ENCODE measurements at places on chromosomes 7 and 10.

- no peak for DNase-seq
These were observed 125.3 kb downstream of the CHCHD3 start for GRCh38 chr7:132956556-132956955.

DNA sequence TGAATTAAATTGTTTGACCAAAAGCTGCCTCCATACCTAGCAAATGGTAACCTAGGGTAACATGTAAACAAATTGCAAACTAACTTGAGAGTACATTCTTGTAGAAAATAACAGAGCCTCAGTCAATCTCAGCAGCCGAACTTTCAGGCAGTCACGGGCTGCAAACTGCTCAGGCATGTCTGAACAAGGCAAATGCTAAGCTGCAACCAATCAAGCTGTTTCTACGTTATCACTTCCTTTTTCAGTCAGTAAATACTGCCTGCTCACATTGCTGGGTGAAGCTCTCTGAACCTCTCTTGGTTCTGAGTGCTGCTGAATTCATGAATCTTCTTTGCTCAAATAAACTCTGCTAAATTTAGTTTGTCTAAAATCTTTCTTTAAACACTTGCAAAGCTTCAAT is 1212.4 kb downstream of the SORCS1 start:
- no peak for DNase-seq

GRCh38 chr7:128093614-128094570 is 62.7 kb upstream of the LRRC4 start:
- DNase-seq = no peak

DNA sequence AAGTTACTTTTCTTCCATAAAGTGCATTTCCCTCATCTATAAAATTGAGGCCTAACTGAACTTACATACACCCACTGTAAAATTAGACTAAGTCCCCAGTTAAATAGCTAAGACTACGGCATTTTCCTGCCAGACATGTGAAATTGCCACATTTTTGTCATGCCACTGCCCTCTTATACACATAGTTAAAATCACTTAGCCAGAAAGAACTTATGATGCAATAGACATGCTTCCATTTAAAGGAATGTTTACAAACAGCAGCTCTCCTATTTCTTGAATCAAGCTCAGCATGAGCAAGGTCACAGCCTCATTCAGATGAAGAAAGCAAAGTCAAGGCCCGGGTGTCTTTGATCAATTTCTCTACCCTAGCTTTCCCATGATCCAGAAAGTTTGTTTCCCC is 175.7 kb downstream of the LRRN3 start:
- DNase-seq = no peak

DNA sequence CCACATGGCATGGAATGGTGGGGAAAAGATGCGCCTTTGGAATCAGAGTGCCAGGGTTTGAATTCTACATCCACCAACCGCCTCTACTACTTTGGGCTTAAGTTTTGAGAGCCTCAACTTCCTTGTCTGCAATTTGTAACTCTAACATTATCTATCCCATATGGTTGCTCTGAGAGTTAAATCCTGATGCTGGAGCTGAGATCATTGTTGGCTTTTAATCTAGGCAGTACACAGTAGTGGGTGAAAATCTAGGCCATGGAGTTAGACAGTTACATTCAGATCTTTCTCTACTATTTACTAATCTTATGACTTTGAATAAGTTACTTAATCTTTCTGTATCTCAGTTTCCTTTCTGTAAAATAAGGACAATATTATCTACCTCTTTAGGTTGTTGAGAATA is 149.7 kb upstream of the AOAH start:
- DNase-seq = no peak

DNA sequence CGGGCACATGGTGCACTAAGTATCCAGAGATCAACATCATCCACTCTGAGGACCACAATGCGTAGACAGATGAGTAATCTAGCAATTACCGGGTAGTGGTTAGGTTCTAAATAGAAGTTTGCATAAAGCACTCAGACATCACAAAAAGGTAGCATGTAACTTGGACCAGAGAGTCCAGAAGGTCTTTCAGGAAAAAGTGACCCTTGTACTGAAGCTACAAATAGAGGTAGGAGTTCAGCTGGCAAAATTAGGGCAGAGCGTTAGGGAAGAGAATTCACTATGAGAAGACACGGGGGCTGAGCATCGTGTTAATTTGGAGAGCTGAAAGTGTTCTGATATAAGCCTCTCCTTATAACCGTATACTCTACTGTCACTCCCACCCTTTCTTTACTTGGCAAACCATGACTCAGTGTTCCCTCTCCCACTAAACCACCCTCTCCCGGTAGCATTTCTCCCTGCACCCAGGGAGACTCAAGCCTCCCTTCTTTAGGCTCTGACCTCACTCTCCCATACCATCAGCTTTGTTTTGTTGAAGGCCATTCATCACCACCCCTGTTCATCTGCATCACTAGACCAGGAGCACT is 222.2 kb upstream of the FZD1 start:
- DNase-seq = no peak

- no peak for DNase-seq
These were observed 141.6 kb downstream of the TSPAN12 start for GRCh38 chr7:120716307-120716706.

All from COLO829 (cell line).